BE2C (cell line): ENCODE measurements at places on chromosomes 6 and 20.

- DNase-seq, result no peak
Measured at GRCh38 chr20:56463428-56463827, 5.0 kb upstream of the RTF2 start.

DNA sequence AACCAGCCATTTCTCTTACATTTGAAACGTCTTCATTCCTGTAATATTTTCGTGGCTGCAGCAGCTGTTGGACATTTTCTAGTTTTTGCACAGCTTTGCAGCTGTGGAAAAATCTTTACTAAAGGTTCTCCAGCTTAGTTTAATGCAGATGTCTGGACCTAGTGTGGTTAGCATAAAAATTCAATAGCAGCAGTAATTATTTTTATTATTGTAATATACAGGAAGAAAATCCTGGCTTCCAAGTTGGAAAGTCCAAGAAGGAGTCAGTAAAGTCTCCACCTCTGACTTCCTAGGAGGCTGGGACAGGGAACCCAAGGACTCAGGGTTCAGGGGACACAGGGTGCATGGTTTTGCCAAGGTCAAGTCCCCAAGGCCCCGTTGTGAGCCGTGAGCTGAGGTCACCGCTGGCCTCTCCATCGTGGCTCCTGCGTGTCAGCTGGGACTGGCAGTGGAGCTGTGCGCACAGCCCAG is 230.6 kb downstream of the FNDC1 start:
- no peak for DNase-seq

GRCh38 chr6:18185624-18186023 is 30.4 kb downstream of the KDM1B start:
- DNase-seq, result no peak

DNA sequence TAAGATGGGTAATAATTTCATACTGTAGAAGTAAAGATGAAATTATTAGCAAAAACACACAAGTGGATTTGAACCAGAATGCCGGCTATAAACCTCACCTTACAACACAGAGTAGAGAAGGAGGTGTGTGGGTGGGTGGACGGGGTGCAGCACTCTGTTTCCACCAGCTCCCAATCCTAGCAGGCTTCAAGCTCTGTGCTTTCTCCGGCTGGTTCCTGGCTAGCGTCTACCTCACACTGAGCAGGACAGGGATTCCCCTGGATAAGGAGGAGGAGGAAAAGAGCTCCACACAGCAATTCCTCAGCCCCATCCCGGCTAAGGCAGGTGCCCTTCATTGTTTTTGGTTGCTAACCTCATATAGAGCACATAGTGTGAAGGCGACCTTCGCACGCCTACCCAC is 453.3 kb downstream of the C6orf118 start:
- no peak for DNase-seq

DNA sequence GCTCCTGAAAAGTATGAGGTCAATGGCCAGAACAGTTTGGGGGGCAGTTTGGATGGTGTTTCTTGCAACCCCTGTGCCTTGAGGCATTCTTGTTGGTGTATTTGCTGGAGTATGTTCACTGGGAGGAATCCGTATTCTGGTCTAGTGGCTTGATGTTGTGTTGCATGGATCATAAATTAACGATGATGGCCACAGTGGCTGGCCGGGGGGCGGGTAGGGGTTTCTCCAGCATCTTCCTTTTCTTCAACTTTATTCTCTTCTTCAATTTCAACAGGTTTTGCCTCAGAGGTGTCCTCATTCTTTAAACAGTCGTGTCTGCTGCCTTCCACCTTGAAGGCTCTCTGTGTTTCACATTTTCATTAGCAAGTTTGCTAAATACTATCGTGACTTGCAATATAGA is 43.0 kb upstream of the THBS2 start:
- DNase-seq, result no peak

DNA sequence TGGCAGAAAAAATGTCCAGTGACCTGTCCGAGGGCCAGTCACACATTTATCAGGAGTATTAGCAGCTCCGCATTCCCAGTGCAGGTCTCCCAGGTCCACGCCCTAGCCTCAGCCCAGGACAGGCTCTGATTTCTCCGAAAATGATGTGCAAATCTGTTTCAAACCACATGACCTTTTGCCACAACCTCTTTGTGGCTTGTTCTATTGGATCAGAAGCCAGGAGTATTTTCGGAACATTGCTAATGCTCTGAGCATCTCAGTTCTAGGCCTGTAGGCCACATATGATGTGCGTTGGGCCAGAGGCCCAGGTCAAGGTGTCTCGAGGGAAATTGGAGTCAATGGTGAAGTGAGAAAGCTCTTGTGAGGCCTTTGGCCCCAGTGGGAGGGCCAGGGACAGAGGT is 40.4 kb downstream of the SNX5 start:
- DNase-seq, result no peak

- peak; percentile 12 for DNase-seq
Measured at GRCh38 chr6:107179004-107179403, 63.7 kb upstream of the BEND3 start.

DNA sequence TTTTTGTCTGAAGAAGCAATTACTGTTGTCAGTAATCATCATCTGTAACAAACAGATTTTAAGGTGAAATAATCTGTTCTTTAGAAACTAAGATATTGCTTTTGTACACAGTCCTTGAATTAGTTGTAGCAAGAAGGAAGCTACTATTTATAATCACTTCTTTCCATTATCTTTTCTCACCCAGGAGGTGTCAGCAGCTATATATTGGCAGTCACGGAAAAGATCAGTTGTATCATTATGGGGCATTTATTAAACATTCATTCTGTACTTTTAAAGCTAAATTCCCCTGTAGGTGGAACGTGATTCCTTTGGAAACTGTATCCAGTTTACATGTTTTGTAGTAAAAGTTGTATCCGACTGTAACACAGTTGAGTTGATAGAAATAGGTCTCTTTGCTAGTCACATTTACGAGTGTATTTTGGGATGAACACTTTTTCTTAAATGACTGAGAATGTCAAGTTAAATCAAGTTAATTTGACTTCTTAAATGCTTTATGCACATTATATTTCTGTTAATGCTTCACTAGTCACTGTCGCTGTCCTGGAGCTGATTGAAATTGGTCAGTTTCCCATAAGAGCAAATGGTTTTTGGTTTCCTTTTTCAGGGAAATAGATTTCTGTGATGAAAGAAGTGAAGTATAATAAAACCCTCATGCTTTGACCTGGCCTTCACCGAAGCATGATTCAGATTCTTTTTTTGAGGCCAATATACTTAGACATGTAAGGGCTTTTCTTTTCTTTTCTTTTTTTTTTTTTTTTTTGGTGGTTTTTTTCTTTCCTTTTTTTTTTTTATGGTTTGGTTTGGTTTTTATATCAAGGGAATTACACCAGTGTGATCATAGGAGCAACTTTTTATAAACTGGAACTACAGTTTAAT is 5.1 kb downstream of the QKI start:
- DNase-seq, result no peak

GRCh38 chr20:16005915-16006493 is 567.2 kb downstream of the KIF16B start:
- no peak for DNase-seq

- no peak for DNase-seq
Measured at GRCh38 chr6:11835065-11835464, 56.5 kb upstream of the ADTRP start.

DNA sequence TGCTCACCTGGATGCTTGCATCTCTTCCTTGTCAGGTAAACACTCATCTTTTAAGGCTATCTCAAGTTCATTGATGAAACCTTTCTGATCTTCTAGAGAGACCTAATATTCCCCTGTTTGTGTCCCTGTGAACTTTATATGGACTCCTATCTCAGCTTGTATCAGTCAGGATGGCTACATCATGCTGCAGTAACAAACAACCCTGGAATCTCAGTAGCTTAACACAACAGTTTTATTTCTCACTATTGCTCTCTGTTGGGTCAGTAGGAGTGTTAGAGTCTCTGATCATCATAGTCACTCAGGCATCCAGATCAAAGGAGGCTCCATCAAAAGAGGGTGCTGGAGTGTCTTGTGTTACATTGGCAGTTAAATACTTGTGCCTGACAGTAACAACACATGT is 12.2 kb upstream of the C2 start:
- DNase-seq, result no peak

DNA sequence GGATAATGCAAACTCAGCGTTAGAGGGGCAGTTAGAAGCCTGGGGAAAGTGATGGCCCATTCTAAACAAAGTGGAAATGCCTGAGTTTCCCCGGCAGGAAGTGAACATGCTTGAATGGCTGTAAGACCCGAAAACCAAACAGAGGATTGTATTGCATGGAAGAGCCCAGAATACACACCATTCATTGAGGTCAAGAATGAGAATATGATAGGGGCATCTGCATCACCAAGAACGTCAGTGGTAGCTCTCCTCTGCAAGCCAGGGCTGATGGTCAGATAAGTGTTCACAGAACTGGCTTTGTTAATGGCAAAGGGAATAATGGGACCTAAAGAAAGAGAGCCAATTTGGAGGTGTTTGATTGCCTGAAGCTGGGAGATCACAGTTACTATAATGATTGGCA is 663.4 kb downstream of the KHDRBS2 start:
- DNase-seq, result no peak

GRCh38 chr6:134523903-134524650 is 206.2 kb upstream of the SGK1 start:
- DNase-seq, result no peak

GRCh38 chr20:63580796-63581461 is 6.9 kb upstream of the HELZ2 start:
- DNase-seq, result peak; percentile 52
